Activated gamma-delta T cell (primary cell): ENCODE measurements at places on chromosomes 1 and 21.

DNA sequence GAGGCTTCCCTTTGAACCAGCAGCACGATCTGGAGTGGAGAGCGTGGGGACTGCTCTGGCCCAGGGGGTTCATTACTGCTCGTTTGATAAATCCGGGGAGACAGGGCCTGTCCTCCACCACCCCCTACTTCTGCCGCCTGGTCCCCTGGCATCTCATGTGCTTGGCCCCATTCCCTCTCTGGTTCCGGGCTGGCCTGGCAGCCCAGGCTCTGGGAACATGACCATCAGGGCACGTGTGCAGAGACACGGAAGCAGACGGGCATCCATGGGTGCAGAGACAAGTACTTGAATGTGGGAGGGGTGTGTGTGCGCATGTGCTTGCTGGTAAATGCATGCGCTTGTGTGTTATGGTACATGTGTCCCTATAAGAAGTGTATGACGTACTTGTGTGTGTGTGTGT lies 75.5 kb downstream of the KIRREL1 start:
- DNase-seq = no peak

DNA sequence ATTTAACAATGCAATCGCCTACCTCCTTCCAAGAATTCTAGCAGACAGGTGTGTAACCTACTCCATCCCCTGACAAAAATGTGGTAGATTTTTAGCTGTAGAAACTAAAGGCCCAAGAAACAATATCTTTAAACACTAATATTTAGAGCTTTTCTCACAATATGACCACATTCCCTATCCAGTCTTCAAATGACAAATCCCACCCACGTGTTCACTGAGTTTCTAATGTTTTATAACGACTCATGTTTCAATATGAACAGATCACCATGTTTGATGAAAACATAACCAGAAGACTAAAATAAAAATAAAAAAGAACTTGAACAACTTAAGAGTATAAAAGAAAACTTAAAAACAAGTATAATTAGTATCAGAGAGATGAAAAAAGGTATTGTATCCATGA lies 24.6 kb downstream of the RSBN1 start:
- no peak for DNase-seq

DNA sequence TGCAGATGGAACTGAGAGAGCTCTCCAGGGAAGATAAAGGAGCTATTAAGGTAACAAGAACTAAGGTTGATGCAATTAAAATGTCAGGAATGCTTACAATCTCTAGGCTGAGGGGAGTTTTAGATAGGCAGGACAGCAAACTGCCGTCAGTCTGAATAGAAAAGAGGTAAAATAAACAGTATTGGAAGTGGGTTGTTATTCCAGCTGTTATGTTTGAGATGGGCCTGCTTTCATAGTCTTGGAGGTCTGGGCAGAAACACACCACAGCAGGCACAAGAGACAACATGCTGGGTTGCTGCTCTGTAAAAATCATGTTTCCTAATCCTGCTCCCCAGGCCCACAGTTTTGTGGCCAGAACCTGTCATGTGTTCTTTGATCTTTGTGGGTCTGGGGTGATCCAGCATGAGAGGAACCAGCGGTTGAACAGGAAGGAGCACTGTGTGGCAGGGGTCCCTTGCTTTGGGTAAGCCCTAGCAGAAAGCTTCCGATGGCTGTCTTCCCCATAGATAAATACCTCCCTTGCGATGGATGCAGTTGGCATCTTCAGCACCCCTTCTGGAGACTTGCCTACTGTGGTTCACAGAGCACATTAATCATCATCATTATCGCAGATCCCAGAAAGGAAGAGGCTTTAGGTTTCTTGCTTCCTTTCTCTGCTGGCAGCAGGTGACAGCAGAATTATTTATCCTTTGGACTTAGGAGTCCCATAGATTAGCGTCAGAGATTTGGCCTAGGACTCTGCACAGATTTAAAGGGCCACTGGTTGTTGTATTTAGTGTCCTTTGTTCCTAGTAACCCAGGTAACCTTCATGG lies 97.1 kb downstream of the AK5 start:
- no peak for DNase-seq

- DNase-seq = no peak
These were observed 575 bp downstream of the TRIM67 start for GRCh38 chr1:231162297-231162969.

DNA sequence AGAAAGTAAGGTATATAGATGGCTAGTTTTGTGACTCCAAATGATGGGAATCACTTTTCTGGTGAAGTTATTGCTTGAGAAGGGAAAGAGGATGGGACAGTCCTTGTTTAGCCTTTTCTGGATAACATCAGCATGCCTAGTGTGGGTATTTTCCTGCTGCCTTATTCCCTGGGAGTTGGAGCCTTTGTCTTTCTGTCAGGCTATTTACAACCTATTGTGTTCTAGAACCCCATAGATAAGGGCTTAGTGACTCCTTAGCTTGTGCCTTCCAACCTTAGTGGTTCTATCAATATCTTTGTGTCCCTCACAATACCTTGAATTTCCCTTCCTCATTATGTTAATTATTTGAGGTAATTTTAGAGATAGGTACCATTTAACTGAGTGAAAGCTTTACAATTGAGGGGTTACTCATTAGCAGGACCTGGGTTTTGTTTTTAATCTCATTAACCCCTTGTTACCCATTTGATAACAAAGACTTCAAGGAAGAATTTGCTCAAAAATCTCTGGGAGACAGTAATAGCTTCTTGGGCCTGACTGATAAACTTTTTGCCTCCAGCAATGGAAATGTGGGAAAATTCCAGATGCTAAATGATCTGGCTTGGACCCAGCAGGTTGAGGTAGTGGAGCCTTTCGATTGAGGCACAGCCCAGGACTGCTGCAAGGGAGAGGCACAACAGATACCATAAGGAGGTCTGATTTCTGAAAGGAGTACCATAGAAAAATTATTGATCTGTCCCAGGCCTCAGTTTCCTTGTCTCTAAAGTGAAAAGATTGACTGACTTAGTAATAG lies 49.0 kb downstream of the CACHD1 start:
- DNase-seq = no peak

- DNase-seq = no peak
These were observed 15.5 kb upstream of the POGZ start for GRCh38 chr1:151474745-151475144.

- no peak for DNase-seq
These were observed 131.5 kb downstream of the CNIH3 start for GRCh38 chr1:224747578-224747977.

DNA sequence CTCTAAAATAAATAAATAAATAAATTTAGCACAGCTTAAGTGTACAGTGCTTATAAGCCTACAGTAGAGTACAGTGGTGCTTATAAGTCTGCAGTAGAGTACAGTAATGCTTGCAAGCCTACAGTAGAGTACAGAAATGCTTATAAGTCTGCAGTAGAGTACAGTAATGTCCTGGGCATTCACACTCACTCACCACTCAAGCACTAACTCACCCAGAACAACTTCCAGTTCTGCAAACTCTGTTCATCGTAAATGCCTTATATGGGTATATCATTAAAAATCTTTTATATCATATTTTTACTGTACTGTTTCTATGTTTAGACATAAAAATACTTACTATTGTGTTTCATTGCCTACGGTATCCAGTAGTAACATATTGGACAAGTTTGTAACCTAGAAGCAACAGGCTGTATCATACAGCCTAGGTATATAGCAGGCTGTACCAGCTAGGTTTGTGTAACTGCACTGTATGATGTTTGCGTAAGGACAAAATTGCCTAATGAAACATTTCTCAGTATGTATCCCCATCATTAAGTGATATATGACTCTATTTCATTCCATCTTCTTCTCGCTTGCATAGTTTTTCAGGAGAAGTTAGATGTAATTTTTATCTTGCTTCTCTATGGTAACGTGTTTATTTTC lies 14.0 kb upstream of the S100B start:
- no peak for DNase-seq

- DNase-seq = no peak
These were observed 16.9 kb downstream of the H6PD start for GRCh38 chr1:9251501-9251900.

- DNase-seq = no peak
These were observed 161.6 kb upstream of the KLHDC7A start for GRCh38 chr1:18319099-18319498.

GRCh38 chr1:48693674-48694320 lies 82.9 kb downstream of the BEND5 start:
- no peak for DNase-seq

DNA sequence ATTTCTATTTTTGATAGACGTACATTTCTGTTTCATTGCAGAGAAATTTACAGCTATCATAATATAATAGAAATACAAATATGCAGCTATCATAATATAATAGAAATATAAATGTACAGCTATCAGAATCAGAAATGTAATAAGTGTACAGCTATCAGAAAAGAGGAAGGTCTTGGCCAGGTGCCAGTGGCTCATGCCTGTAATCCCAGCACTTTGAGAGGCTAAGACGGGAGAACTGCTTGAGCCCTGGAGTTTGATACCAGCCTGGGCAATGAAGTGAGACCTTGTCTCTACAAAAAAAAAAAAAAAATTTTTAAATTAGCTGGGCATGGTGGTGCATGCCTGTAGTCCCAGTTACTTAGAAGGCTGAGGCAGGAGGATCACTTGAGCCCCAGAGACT lies 37.9 kb downstream of the PIGM start:
- DNase-seq = no peak
